ENCODE measurements at places on chromosomes 3 and 15.

- no peak for DNase-seq
Measured at GRCh38 chr3:152096280-152096906, 172.3 kb upstream of the MBNL1 start.

DNA sequence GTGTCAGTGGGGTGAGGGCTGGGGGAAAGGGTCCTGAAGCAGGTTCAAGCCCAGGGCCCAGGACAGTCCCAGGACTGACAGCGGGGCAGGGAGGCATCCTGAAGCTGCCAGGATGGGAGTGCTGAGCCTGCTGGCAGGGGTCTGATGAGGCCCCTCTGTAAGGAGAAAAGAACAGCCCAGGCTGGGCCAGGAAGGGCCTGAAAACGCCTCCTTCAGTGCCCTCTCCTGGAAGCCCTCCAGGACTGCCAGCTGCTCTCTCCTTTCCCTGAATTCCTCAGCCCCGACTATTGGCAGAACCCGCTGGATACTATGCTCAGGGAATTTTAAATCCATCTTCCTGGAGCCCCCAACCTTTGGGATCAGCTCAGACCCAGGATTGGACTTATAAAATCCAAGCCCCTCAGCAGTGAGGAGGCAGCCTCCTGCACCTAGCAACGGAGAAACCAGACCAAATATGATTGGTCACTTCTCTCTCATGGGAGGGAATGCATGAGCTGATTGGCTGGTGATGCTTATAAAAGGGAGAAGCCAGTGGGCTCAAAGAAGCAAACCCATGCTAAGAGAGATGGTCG lies 203.5 kb upstream of the LINGO1 start:
- DNase-seq, result no peak

GRCh38 chr3:183377307-183377959 lies 51.0 kb downstream of the MCF2L2 start:
- DNase-seq, result no peak

- no peak for DNase-seq
Measured at GRCh38 chr3:129648391-129648790, 41.9 kb upstream of the PLXND1 start.

DNA sequence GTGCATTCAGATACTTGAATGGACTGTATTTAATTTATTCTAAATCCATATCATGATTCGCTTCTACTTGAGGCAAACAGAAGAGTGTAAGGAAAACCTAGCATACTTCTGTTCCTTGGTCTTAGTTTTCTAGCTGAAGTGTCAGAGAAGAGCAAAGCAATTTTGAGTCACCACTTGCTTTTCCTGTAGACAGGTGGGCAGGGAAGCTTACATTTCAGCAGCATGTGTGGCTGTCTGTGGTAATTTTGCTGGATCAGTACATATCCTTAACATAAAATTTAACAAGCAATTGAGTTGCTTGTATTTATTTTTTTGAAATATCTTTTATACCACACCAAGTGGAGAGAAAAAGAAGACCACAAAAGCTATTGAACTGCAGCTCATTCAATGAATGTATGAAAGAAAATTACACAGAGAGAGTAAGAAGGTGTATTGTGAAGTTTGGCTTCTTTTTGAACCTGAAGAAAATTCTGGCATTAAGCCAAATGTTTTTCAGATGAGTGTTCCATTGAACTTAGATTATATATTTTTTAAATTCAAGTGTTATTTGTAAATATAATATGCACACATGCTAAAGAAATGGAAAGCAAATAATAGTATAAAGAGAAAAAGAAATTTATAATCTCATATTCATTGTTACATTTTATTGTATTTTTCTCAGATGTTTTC lies 747.6 kb downstream of the NAALADL2 start:
- DNase-seq, result no peak

DNA sequence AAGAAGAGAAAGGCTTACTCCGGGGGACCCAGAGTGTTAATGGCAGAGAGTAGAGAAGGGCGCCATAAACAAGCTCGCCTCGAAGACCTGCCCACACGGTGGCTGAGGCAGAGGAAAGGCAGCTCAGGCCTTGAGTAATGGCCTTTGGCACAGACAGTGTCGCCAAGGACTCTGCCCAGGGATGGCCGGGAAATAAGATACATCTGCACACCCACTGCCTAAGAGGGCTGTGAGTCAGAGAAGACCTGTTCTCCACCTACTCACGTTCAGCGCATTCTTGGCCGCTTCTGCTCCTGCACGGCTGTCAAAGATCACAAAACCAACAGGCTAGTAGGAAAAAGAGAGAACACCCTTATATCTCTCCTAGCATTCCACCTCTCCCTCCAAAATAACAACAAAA lies 26.2 kb downstream of the RBPMS2 start:
- DNase-seq, result no peak

GRCh38 chr3:46660003-46660402 lies 33.5 kb downstream of the ALS2CL start:
- DNase-seq, result no peak

GRCh38 chr3:171163101-171164066 lies 136.9 kb upstream of the SLC2A2 start:
- no peak for DNase-seq

GRCh38 chr3:111761309-111761795 lies 97.7 kb upstream of the PHLDB2 start:
- peak; percentile 83 for DNase-seq

Data from HS-27A (cell line).